HuH-7 (cell line): ENCODE measurements at places on chromosomes 6 and 20.

- no peak for DNase-seq
Measured at GRCh38 chr6:139632840-139633239, 258.4 kb upstream of the CITED2 start.

- no peak for DNase-seq
Measured at GRCh38 chr6:144728804-144729203, 443.7 kb downstream of the UTRN start.

DNA sequence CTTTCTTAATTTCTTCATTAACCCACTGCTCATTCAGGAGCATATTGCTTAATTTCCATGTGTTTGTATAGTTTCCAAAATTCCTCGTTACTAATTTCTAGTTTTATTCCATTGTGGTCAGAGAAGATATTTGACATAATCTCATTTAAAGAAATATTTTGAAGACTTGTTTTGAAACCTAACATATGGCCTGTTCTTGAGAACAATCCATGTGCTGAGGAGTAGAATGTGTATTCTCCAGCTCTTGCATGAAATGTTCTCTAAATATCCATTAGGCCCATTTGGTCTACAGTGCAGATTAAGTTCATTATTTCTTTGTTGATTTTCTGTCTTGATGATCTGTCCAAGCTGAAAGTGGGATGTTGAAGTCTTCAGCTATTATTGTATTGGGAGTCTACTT is 251.7 kb downstream of the ALDH8A1 start:
- DNase-seq, result no peak

DNA sequence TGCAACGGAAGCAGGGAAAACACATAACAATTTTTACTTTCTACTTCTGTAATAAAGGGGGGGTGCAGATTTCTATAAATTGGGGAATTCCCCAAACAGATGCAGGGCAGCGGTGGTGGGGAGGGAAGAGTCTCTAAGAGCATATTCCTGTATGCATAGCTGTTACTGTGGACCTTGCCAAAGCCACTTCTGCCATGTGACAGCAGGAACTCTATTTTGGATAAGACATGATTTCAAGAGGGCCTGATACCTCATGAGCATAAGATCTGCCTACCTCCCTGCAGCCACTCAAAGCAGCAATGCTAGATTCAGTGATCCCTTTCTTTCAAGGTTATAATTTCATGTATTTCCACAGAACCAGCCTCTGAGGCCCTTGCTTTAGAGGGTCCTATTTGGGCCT is 86.2 kb upstream of the CNKSR3 start:
- DNase-seq, result no peak

DNA sequence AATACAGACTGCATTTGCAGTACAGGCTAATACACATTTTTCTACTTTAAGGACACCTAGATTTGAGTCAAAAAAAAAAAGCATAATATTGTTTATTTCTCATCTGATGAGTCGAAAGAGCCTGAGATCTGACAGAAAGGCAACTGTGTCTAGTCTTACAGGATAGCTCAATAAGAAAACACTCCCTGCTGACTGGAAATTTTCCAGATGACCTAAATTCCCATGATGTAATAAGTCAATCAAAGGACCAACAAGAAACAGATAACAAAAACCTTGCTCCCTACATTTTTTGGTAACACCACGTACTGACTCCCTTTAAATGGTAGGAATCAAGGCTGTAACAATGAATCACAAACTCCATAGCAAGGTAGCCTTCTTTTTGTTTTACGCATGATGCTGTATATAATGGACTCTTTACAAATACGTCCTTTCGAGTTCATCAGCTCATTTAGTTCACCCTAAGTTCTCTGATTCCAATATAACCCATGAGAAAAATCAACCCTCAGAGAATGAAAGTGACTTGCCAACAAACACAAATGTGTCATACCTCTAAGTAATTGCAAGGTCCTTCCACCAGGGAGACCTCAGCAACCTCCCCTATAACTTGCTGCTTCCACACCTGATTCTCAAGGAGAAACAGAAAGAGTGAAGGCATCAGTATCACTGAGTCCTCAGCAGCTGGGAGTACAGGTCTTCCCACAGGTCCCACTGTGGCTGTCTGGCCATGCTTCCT is 12.1 kb downstream of the TBX18 start:
- DNase-seq, result no peak

GRCh38 chr20:31670371-31671228 is 32.9 kb downstream of the COX4I2 start:
- DNase-seq, result no peak

DNA sequence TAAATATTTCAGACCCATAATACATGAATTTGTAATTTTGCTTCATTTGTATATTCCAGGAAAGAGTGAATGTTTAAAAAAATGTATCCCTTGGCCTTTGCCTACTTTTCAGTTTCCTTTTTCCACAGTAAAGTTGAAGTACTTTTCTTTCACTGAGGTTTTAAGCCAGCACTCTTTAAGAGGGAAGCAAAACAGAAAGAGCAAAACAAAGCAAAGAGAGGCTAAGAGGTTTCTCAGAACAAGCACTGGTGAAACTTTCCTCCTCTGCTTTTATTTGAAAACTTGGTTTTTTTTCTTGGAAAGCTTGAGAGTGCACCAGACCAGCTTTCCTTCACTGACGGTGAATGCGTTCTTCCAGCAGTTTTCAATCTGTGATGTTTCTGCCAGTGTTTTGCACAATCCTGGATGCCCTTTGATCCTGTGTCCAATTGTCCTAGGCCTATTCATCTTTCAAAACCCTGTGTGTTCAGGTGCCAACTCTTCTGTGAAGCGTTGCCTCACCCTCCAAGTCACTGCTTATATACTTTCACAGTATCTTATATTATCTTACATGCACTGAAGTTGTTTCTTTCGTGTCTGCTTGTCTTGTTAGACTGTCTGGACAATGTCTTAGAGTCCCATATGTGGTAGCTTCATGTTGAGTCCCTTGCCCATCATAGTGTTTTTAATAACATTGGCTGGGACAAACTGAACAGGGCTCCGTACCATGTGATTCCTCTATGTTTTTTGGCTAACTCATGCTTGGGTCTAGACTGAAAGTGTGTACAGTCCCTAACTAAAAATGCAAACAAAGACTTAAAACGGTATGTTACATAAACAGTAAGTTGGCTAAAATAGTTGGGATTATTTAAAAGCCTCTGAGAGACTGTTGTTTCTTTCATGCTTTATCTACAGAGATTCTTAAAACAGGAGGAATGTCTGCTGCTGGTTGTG is 1.9 kb downstream of the RNF217 start:
- DNase-seq, result peak; percentile 26

DNA sequence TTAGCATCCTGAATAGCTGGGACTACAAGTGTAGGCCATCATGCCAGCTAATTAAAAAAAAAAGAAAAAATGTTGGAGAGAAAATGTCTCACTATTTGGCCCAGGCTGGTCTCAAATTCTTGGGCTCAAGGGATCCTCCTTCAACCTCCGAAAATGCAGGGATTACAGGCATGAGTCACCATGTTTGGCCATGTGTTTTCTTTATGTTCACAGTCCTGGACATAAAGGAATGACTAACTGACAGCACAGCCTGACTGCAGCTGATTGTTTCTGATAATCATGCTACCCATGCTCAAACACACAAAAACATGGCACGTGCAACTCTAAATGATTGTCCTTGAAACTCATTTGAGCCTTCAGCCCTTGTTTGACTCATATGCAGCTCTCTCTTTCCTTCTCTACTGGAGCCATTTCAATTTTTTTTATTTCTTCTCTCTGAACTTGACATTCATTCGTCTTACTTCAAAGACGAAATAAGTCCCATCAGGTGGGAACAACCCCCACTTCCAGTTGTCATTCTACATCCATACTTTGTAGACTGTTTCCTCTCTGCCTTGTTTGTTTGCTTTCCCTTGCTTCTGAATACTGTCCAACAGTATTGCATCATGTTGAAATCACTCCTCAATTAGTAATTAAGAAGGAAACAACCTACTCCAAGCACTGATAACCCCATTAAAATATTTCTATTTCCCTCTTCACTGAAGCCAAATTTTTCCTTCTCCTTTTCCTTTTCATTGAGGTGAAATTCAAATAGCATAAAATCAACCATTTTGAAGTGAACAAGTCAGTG is 413.0 kb downstream of the BMP2 start:
- no peak for DNase-seq

DNA sequence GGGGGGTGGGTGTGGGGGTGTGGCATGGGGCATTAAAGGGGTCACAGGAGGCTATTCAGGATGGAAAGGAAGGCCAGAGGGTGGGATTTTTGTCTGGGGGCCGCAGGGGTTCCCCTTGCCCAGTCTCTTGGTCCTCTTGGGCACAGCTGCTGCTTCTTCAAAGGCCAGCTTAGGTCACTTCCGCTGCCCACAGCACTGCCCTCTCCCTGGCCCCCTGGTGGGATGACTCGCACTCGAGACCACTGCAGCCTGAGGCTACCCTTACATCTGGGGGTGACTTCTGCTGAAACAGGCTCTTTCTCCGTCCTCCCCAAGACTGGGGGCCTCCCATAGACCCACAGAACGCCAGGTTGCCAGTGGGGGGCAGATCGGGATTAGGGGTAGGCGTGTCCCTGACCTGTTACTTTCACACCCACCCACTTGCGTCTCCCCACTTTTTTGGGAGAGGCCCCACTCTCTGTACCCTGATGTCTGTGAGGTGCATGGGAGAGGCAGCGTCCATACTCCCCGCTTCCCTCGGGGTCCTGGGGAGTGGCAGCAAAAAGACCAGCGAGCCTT is 1.3 kb downstream of the LKAAEAR1 start:
- no peak for DNase-seq
